GM19239 (cell line): ENCODE measurements at places on chromosomes 2 and 18.
A peak's percentile ranks its signal among the peaks of the same experiment; 100 is the strongest.

DNA sequence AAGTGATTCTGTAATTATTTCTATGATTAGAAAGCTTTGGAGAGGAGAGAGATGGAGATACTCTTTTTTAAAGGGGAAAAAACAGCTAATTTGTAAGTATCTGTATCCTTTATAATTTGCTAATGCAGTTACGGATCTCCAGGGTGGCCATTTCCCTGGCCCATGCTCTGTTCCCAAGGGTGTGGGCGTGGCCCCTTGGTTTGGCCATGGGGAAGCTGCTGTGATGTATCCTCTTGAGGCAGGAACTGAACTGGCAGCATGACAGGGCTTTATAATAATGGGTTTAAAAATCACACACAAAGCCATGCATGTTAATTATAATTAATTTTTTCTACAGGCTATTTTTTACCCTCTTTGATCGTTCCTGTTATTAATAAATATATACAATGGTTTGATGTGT lies 27.0 kb downstream of the TRAPPC12 start:
- no peak for DNase-seq

DNA sequence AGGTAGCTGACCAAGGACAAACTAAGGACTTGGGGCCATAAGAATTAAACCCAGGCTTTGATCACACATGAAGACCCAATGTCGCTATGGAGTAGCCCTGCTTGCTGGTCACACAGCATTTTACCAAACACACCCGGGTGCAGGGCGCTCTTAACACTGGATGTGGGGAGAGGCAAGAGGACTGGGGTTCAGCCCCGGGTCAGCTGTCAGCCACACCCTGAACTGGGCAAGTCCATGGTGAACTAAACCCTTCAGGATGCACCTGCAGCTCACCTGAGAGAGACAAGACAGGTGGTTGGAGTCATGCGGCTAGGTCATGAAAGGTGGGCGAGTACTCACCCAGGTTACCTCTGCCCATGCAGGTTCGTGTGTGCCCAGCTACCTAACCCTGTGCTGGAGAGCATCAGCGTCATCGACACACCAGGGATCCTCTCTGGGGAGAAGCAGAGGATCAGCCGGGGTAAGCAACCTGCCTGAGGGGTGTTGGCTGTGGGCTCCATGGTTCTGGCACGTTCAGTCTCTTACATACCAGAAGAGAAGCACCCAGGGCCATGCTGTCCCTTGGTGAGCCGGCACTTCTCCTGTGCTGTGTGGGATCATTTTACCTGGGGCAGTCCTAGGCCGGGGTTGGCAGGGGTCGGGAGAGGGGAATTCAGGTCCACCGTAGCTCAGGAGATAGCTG lies 15.2 kb downstream of the EHD3 start:
- DNase-seq: no peak

DNA sequence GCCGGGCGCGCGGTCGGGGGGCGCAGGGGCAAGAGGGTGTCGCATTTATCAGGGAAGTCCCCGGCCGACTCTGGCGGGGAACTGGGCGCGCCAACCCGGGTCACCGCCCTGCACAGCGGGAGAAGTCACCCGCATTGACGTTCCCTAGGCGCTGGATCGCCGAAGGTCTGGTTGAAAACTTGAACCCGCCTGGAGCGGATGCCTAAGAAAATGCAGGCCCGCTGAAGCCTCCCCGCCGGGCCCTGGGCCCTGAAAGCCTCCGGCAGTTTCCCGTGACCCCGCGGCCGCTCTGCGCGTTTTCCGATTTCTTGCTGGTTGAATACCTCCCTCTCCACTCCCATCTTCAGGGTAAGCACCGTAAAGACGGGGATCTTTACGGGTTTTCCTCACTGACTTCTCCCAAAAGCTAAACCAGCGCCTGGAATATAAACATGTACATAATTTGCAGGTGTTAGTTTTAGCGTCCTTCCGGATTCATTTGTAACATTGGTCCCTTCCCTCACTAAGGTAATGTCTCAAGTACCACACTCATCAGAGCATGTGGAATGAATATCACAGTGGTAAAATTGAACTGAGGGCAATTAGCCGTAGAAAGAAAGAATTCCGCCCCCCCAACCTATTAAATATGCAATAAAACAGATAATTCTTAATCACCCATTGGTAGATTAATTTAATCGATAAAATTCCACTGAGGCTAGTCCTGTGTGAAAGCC lies 675 bp upstream of the SPIRE1 start:
- DNase-seq: no peak

DNA sequence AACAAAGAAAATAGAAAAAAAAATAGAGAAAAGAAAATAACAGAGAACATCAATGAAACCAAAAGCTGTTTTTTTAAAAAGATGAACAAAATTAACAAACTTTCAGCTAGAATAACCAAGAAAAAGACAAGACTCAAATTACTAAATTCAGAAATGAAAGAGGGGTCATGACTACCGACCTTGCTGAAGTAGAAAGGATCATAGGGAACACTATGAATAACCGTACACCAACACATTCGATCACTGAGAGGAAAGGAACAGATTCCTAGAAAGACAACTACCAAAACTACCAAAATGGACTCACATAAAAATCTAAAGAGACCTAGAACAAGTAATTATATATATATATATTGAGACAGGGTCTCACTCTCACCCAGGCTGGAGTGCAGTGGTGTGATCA lies 37.4 kb upstream of the DTNB start:
- DNase-seq: no peak

DNA sequence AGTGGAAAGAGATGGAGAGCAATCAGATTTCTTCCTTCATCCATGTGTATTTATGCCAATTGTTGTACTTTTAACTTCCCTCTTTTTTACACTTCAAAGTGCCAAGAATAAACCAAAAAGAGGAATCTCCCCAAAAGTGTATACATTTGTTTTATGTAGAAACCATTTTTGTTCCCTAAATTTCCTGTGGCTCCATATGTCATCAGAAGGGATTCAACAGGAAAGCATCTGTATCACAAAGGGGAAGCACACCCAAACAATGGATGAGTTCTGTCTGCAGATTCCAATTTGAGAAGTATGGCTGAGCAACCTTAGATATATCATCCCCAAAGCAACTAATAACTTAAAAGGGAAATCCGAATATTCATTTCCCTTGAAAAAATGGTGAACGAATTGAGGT lies 275.0 kb downstream of the MREG start:
- no peak for DNase-seq

GRCh38 chr18:25244924-25245698 lies 106.9 kb downstream of the ZNF521 start:
- no peak for DNase-seq

DNA sequence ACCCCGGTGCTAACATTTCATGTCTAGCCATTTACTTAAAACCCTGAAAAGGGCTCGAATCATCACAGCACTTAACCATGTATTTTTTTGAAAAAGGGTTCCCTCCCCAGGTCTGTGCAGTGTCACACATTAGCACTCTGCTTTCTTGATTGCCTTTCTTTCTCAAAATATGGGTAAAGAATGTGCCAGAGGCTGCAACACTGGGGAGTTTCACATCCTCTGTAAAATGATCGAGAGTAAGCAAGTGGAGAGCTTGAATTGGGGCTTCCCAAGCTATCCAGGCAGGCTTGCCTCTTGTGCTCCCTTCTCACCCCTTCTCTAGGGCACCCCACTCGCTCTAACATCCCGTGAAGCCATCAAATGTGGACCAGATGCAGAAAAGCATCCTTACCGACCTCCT lies 177.0 kb upstream of the CCDC68 start:
- no peak for DNase-seq

- no peak for DNase-seq
Observed at GRCh38 chr2:68556381-68556780, 87.0 kb upstream of the PROKR1 start.

DNA sequence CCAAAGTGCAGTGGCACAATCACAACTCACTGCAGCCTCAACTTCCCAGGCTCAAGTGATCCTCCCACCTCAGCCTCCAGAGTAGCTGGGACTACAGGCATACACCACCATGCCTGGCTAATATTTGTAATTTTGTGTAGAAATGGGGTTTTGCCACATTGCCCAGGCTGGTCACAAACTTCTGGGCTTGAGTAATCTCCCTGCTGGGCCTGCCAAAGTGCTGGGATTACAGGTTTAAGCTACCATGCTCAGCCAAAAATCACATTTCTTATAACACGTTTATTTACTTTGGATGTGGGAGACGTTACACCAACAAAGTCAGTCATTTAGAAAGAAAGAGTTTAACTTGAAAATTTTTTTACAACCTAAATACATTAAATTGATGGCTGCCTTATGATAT lies 209.0 kb upstream of the VWC2L start:
- DNase-seq: no peak

GRCh38 chr2:26764078-26764887 lies at the start of gene SLC35F6:
SLC35F6 (plus strand) TSS chr2:26764284; CDS start chr2:26764350, 66 bp downstream.
- DNase-seq: peak; percentile 86

DNA sequence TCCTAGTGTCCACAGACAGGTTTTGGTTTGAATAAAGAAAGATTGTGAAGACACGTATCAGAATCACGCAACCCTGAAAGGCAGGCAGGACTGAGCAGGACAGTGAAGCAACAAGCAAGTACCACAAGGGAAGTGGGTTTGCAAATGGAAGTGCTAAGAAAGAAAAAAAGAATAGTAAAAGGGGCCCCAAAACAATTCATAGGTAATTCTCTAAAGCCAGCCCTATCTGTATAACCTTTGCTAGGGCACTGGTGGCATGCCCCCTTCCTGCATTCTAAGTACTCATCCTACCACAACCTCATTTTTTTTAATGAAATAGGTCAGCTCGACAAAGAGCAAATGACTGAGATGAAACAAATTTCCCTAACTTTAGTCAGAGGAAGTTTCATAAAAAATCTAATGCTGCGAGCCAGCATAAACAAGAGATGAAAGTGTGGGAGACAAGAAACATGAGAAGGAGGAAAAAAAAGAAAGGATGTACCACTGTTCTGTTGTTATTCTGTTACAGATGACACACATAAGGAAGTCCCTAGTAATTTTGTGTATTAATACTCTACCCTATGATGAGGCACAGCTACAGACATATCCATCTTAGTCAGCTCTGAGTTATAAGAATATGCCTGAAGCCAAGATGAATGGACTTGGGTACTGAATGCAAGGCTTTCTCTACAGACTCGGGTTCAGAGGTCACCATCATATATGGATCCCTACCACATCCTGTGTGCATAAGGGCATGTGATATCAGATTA lies 32.2 kb downstream of the IKZF2 start:
- DNase-seq: peak; percentile 4

DNA sequence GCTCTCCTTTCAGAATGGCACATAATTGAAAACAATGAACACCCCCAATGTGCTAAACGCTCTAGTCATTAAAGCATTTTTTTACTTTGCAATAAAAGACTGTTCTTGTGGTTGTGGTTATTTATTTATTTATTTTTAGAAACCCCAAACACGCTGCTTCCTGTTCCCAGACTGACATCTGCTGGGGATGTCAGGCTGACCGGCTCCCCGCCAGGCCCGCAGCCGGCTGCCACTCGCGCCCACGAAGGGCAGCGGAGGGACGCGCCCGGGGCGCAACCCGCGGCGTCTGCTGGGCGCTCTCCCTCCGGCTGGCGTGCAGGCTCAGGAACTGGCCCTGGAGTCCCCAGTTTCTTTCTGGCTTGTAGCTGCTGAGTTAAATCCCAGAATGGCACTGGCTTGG lies 83.1 kb upstream of the SP3 start:
- DNase-seq: peak; percentile 40

DNA sequence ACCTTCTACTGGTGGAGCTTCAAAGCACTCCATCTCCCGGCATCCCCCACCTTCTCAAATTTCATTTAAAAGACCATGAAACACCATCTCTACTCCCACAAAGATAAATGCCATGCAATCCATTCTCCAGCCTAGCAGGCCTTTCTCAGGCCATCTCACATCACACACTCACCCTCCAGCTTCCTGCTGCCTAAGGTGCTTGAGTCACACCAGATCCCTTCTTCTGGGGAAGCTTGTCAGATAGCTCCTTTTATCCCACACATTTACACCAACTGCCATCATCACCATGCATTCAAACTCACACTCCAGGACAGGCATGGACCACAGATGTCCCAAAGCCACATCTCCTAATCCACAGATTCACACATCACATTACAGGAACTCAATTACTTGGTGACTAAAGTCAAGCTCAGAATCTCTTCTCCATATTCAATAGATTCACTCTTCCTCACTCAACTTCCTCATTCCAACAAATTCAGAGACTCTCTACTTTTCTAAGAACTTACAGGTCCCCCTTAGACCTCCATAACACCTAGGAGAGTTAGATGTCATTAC lies 292.5 kb downstream of the TNS1 start:
- no peak for DNase-seq

DNA sequence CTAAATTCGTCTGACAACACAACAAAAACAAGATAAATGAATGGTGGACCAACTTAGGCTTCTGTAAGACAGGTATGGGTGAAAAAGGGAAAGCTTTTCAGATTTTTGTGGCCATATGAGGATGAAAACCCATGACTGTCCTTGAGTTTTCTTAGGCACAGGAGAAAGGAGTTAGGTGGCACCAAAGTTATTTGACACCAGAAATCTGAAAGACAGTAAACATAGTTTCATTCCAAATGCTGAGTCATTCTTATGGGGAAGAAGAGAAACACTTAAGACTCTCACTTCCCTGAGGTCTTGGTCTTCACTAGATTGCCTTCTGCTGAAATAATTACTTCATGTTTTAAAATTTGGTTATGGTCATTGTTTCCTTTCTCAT lies 5.2 kb upstream of the GPD2 start:
- peak; percentile 40 for DNase-seq

DNA sequence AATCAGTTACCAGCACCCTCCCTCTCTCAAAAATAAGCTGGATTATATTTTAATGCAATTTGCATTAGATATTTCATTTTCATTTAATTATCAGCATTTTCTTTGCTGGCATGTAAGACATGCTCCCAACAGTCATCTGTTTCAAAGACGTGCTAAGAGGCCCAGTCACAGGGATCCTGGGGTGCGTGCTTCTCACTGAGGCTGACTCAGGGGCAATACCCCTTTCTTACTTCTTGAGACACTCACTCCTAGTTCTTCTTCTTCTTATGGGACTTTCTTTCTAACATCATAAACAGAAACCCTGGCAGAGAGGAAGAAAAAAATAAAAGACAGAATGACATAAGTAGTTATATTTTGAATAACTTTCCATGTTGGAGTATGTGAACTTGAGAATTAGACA lies 372.1 kb upstream of the MEX3C start:
- no peak for DNase-seq

- no peak for DNase-seq
Observed at GRCh38 chr2:25804338-25804737, 73.9 kb downstream of the ASXL2 start.

- no peak for DNase-seq
Observed at GRCh38 chr18:25352629-25353005, 651 bp upstream of the ZNF521 start.
